Thymus (tissue), 14 donors: ENCODE measurements at places on chromosomes 4 and X. TPM values are rescaled to one million over a fixed set of nuclear protein-coding genes. Genes with fewer than 3 reads are reported as not detected.

The ASMT gene
- 0.05 TPM for total RNA-seq

The C1QTNF7 gene
- total RNA-seq = 0.61 TPM

The SPANXA1 gene
- 0.09 TPM for total RNA-seq

The WDR44 gene
- total RNA-seq = 12.6 TPM

The ADGRG2 gene
- 11.9 TPM for total RNA-seq

The CENPU gene
- 58.0 TPM for total RNA-seq

The MAP3K15 gene
- total RNA-seq = 0.14 TPM

The FAT4 gene
- total RNA-seq = 2.7 TPM

The TMEM33 gene
- total RNA-seq = 23.8 TPM

The MYOZ2 gene
- 0.33 TPM for total RNA-seq

The MAMLD1 gene
- total RNA-seq = 0.42 TPM

The STAP1 gene
- total RNA-seq = 17.3 TPM

The SLC6A14 gene
- 0.09 TPM for total RNA-seq

The SLC9B1 gene
- 4.3 TPM for total RNA-seq

The FOXR2 gene
- total RNA-seq = not detected
